ENCODE measurements at places on chromosomes 4 and X. TPM values are rescaled to one million over a fixed set of nuclear protein-coding genes. Genes with fewer than 3 reads are reported as not detected.

Gene ZFP42
- 0.10 TPM for total RNA-seq

Gene CDS1
- 20.1 TPM for total RNA-seq

Gene CXCR3
- total RNA-seq, result not detected

Gene ARHGAP24
- 7.8 TPM for total RNA-seq

Gene FGF16
- not detected for total RNA-seq

Gene ADGRG2
- not detected for total RNA-seq
